ENCODE measurements at places on chromosomes 1 and 21.
A peak's percentile ranks its signal among the peaks of the same experiment; 100 is the strongest.

- no peak for DNase-seq
Observed at GRCh38 chr21:27808923-27809322, 842.0 kb upstream of the ADAMTS5 start.

GRCh38 chr1:171998711-171999110, 157.4 kb downstream of the DNM3 start:
- peak; percentile 5 for DNase-seq

- DNase-seq: no peak
Observed at GRCh38 chr1:154992721-154993571, 440 bp upstream of the LENEP start.

DNA sequence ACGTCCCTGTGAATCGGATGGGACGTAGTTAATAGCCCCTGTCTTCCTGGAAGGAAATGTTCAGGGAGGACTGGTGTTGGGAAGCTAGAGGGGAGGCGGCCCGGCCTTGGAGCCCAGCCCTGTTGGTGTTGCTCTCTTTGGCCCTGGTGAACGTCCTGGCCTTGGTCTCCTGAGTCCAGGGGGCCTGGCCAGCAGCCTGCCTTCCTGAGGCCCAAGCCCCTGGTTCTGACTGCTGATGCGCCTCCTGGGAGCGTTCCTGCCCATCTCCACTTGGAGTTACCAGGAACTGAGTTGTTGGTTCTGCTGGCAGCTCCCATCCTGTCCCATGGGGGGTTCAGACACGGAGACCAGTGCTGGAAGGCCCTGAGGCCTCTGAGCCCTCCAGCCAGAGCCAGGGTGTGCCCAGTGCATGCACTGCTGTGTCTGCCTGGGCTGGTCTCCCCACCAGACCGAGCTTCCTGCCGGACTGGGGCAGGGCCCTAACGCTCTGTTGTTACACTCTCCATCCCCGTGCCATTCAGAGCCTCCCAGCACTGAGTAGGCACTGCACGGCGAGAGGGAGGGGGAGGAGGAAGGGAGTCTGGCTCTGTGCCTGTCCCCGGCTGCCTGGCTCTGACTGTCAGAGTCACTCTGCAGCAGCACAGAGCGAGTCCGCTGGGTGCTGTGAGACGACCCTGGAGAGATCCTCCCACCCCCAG, 382.5 kb upstream of the VAMP3 start:
- no peak for DNase-seq

- DNase-seq: peak; percentile 25
Observed at GRCh38 chr1:5637171-5637570, 355.1 kb downstream of the NPHP4 start.

DNA sequence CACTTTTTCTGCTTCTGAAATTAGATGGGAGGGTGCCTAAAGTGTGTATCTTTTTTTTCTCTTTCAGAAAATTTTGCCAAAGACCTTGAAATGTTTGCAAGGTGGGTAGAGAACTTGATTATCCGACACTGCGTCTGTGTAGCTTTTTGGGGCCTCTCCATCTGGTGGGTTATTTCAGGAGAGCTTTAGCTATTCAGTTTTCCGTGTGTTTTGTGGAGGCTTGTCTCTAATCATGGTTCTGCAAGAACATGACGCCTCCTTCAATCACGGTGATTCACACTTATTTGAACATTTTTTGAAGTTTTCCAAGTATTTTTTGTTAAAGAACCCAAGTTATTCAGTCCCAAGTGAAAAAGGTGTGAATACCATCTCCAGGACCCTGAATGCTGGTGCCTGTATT, 4.4 kb downstream of the CENPS start:
- DNase-seq: no peak

DNA sequence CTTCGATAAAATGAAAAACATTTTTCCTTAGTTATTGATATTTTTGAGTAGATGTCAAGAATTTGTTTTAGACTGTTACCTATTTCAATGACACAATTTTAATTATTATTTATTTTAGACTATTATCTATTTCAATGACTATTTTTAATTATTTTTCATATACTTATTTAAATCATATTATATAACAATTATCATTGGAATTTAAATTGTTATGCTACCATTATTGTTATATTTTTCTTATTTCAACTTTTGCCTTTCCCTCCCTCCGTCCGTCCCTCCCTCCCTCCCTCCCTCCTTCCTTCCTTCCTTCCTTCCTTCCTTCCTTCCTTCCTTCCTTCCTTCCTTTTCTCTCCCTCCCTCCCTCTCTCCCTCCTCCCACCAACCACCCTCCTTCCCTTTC, 229.3 kb downstream of the GRIK1 start:
- DNase-seq: no peak

DNA sequence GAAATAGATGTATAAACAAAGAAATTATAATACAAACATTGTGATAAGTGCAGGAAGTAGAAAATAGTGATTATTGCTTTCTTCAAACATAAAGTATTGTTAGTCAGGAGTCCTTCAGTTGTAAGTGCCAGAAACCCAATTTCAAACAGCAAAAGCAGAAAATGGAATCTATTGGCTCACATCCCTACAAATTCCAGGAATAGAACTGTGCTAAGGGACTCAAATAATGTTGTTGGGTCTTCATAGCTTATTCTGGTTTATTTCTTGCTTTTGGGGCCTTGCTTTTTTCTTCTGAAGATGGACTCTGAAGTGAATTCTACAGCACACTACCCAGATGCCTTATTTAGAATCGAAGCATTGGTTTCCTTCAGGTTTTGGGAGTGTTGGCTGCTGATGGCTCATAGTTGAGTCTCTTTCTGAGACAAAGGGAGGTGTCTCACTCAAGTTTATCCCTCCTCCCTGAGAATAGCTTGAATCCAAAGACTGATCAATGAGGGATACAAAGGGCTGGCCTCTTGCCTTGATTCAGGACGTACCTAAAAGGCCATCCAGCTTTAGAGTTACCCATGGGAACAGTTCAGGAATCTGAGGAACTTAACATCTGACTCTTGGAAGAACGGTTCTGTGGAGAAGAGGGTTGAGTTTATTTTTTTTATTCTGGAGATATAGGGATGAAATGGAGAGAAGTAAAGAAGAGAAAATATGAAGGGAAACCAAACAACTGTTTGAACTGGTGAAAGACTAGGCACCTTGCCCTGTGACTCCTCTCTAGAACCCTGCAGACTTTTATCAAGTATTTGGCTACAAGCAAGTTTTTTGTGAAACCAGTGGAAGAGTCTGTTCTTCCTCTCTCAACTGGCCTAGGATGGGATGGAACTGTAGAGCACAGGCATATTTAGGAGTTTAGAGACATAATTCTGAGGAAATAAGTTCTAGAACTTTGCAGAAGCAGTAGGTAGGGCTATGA, 39.0 kb upstream of the ATG4C start:
- DNase-seq: no peak
